Neural progenitor cell (in vitro differentiated cells): ENCODE measurements at places on chromosomes 16 and 17. TPM values are rescaled to one million over a fixed set of nuclear protein-coding genes. Genes with fewer than 3 reads are reported as not detected.

Gene CD300H
- not detected in 2 replicates for total RNA-seq

DNA sequence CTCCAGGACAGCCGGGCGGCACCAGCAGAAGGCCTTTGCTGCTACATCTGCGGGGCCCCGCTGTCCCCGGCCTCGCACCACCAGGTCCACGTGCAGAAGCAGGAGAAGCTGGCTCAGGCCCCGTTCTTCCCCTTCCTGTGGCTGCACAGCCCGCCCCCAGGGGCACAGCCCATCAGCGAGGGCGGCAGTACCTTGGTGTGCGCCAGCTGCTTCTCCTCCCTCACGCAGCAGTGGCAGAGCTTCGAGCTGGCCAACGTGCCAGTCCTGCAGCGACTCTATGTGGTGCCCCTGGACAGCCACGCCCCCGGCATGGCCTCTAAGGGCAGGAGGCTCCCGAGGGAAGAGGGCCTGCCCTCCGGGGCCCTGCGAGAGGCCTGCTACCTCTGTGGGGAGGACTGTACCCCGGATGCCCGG is 58.3 kb upstream of the CIBAR2 start:
- H3K36me3 ChIP-seq = no peaks in the 10 kb centered on the region
- no peak for DNase-seq
- no peak overlapping the region for H3K27ac ChIP-seq
- H3K4me3 ChIP-seq = no peak overlapping the region
- H3K27me3 ChIP-seq = peaks cover 27% of the 10 kb centered on the region

DNA sequence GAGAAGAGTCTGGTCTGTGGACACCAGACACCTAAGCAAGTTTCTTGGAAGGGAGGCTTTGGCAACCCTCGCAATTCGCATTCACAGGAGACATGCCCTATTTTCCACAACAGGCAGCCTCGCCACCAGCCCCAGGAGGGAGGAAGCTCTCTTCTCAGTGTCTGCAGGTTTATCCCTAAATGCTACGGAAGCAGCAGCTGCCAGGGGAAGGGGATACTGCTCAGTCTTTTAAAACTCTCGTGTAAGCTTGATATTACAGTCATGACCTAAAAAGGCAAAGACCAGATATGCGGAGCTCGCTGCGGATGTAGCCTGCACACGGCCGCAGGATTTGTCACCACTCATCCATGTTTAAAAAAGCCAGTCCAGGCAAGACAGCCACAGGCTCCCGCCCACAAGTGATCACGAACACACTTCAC is 159.2 kb upstream of the RPH3AL start:
- no peak overlapping the region for H3K4me3 ChIP-seq
- no peaks in the 10 kb centered on the region for H3K36me3 ChIP-seq
- H3K4me1 ChIP-seq = no peaks in the 10 kb centered on the region
- DNase-seq = no peak
- no peak overlapping the region for H3K27ac ChIP-seq

Gene SBK1
- 4.6 and 16.4 TPM in 2 replicates for total RNA-seq

Gene NOL11
- total RNA-seq = 60.0 and 90.4 TPM in 2 replicates

- no peaks in the 10 kb centered on the region for H3K36me3 ChIP-seq
- no peaks in the 10 kb centered on the region for H3K4me1 ChIP-seq
- no peaks in the 10 kb centered on the region for H3K27me3 ChIP-seq
- no peak overlapping the region for H3K27ac ChIP-seq
Observed at GRCh38 chr16:69514356-69514755, 51.4 kb upstream of the NFAT5 start.

DNA sequence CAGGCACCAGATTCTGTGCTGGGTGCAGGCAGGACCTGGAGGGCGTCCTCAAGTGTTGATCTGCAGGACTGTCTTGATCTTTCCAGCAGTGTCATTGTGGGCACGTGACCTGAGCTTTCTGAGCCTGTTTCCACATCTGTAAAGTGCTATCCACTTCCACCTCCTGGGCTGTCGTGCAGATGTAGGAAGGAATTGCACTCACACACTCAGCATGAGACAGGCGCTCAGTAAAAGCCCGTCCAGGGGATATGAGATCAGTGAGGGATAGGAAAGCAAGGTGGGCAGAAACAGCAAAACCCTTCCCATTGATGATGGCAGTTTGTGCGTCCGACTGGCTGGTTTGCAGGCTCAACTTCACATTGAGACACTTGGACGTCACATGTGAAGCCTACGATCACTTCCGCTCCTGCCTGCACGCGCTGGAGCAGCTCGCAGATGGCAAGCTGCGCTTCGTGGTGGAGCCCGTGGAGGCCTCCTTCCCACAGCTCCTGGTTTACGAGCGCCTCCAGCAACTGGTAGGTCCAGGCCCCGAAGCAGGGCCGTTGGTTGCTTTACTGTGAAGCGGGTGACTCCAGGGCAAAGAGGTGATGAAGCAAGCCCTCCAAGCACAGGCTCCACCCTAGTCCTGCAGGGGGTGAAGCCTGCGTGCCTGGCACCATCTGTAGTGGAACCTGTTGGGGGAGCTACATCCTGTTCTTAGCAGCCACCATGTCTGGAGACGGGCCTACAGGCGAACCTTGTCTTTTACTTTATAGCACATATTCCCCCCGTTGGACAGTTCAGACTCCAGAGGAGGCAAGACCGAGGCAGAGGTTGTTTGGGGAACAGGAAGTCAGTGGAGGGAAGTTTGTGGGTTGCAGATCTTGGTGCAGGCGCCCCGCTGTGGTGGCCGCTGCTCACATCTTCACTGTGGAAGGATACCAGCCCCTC is 23.0 kb downstream of the METTL22 start:
- H3K27ac ChIP-seq = no peak overlapping the region
- no peaks in the 10 kb centered on the region for H3K36me3 ChIP-seq
- no peaks in the 10 kb centered on the region for H3K4me1 ChIP-seq
- no peak overlapping the region for H3K4me3 ChIP-seq

DNA sequence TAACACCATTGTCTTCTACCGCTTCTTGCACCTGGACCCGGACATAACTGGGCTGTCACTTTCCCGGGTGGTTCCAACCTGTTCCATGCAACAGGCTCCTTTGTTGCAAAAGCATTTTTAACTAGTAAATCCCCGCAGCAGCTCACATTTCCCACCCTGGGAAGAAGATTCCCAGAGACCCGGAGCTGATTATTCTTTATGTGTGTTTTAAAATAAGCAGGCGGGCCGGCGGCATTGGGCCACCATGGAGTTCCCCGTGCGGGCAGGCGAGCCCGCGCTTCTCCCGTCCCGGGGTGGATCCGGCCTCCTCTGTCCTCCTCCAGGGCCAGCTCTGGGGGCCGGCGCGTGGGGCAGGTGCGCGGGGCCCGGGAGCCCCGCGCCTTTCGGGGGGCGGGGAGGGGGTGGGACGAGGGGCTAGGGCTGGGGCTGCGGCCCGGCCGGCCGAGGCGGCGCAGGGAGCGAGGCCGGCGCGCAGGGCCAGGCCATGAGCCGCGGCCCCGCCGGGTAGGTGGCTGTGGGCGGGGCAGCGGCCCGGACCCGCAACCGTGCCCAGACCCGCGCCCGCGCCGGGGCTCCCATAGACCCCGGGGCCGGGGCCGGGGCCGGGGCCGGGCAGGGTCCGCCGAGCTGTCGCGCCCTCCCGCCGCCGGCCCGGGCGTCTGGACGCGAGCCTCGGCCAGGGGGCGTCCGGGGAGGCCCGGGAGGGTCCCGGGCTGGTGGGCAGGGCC is 1.7 kb downstream of the CRAMP1 start:
- no peak overlapping the region for H3K27ac ChIP-seq
- H3K27me3 ChIP-seq = peaks cover 16% of the 10 kb centered on the region
- H3K4me1 ChIP-seq = peaks cover 27% of the 10 kb centered on the region
- peak overlapping the region; percentile 93 for H3K4me3 ChIP-seq

DNA sequence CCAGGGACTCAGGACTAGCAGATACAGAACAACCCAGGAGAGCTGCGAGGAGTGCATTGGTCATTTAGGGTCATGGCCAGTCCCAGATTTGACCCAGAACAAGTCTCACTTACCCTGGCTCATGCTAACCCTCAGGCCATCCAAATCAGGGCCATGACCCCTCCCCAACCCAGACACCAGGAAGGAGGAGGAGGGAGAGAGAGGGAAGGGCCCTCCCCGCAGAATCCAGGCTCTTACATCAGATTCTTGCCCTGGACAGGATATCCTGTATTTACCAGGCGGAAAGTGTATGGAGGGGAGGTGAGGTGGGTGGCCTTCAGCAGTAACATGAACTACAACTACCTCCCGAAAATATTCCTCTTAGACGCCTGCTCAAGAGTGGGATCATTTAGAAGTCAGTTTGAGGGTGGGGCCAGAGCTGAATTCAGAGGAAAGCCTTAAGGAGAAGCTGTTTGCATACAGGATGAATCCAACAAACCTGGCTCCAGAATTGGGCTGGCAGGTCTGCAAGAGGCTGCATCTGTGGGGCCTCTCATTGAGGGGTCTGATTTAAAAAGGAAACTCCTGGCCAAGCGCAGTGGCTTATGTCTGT is 2.1 kb downstream of the VAT1 start:
- no peaks in the 10 kb centered on the region for H3K36me3 ChIP-seq
- no peak overlapping the region for H3K4me3 ChIP-seq
- DNase-seq = no peak
- H3K27me3 ChIP-seq = no peaks in the 10 kb centered on the region
- H3K27ac ChIP-seq = no peak overlapping the region

Gene SLC22A31
- total RNA-seq = 0.87 TPM in 1 of 2 replicates, not detected in the other

Gene KRT40
- not detected in 2 replicates for total RNA-seq

DNA sequence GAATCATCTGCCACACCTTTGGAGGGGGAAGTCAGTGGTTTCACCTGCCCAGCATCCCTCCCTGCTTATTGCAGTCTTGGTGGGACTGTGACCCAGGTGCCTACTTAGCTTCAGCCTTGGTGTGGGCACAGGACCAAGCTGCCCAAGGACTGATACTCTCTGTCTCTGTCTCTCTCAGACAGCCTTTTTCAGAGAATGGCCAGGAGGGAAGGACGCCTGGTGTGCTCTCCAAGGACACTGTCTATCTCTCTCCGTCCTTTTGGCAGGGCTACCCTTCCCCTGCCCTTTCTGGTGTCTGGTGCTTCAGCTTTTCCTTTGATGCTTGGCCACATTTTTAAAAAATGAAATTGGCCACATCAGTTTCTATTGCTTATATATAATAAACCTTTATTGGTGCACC is 19.6 kb downstream of the PIK3R6 start:
- no peaks in the 10 kb centered on the region for H3K27me3 ChIP-seq
- DNase-seq = no peak
- H3K4me1 ChIP-seq = no peaks in the 10 kb centered on the region
- no peak overlapping the region for H3K27ac ChIP-seq

- H3K27ac ChIP-seq = no peak overlapping the region
- DNase-seq = no peak
- H3K4me1 ChIP-seq = peaks cover 7% of the 10 kb centered on the region
- H3K36me3 ChIP-seq = no peaks in the 10 kb centered on the region
- no peak overlapping the region for H3K4me3 ChIP-seq
Observed at GRCh38 chr17:80129006-80129565, 17.8 kb downstream of the EIF4A3 start.

Gene OR1F1
- not detected in 2 replicates for total RNA-seq

Gene AOC3
- 0.90 TPM in 1 of 2 replicates, not detected in the other for total RNA-seq

Gene SCGB1C2
- not detected in 2 replicates for total RNA-seq

- no peaks in the 10 kb centered on the region for H3K36me3 ChIP-seq
- H3K27ac ChIP-seq = no peak overlapping the region
- peaks cover 10% of the 10 kb centered on the region for H3K4me1 ChIP-seq
- no peak for DNase-seq
- H3K27me3 ChIP-seq = no peaks in the 10 kb centered on the region
Observed at GRCh38 chr17:67532326-67532871, 155.3 kb downstream of the PITPNC1 start.

DNA sequence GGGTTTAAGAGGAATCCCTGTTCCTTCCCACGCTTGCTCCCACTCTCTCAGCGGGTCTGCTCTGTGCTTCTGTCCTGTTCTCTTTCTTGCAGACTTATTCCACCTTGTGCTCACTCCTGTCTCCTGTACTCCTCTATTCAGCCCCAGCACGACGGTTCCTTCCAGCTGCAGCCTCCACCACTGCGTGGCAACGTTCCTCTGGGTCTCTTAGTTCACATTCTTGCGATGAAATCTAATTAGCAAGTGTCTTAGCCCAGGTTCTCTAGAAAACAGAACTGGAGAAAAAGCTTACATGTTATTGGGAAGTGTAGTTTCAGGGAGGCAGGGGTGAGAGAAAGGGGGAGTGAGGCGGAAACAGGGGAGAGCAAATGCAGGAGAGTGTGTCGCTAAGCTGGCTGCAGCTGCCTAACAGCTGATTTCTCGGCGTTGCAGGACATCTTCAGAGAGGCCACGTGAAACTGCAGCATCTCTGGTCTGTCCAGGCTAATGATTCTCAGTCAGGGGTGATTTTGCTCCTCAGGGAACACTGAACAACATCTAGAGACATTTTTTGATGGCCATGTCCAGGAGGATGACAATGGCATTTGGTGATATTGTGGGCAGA is 213.2 kb upstream of the NLRP1 start:
- peaks cover 8% of the 10 kb centered on the region for H3K27me3 ChIP-seq
- H3K36me3 ChIP-seq = no peaks in the 10 kb centered on the region

GRCh38 chr16:70582280-70582978 is 58.8 kb downstream of the SF3B3 start:
- H3K4me1 ChIP-seq = no peaks in the 10 kb centered on the region
- no peak overlapping the region for H3K4me3 ChIP-seq
- H3K27me3 ChIP-seq = no peaks in the 10 kb centered on the region
- H3K27ac ChIP-seq = no peak overlapping the region
- H3K36me3 ChIP-seq = no peaks in the 10 kb centered on the region

Gene ZNF689
- total RNA-seq = 9.2 and 15.3 TPM in 2 replicates

GRCh38 chr16:68458101-68458500 is 9.8 kb upstream of the SMPD3 start:
- H3K4me1 ChIP-seq = no peaks in the 10 kb centered on the region
- no peaks in the 10 kb centered on the region for H3K27me3 ChIP-seq
- H3K4me3 ChIP-seq = no peak overlapping the region
- no peaks in the 10 kb centered on the region for H3K36me3 ChIP-seq
- H3K27ac ChIP-seq = no peak overlapping the region

Gene GPRC5B
- 21.1 and 32.2 TPM in 2 replicates for total RNA-seq

Gene TNFRSF17
- not detected in 2 replicates for total RNA-seq

DNA sequence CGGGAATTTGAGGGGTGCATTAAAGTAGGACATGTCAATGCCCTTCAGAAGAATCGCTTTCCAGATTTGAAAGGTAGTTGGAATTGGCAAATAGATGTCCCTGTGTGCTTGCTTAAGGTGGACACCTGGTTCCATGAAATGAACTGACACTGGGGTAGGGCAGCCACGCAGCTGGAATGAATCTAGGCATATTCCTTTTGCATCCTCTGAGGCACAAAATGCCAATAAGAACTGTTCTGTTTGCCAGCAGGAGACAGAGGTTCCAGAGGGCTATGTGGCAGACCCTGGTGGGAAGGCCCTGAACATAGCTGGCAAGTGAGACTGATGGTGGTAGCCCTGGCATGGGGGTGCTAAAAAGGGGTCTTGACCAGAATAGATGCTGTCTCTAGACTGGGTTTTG is 61.5 kb downstream of the SLC6A2 start:
- no peaks in the 10 kb centered on the region for H3K36me3 ChIP-seq
- H3K4me3 ChIP-seq = no peak overlapping the region
- H3K27me3 ChIP-seq = peaks cover 12% of the 10 kb centered on the region
- H3K4me1 ChIP-seq = no peaks in the 10 kb centered on the region
- H3K27ac ChIP-seq = no peak overlapping the region

Gene GDE1
- total RNA-seq = 43.0 and 43.4 TPM in 2 replicates

Gene PYCARD
- total RNA-seq = 0.81 TPM in 1 of 2 replicates, not detected in the other
